ENCODE measurements at places on chromosomes 3 and 15.

DNA sequence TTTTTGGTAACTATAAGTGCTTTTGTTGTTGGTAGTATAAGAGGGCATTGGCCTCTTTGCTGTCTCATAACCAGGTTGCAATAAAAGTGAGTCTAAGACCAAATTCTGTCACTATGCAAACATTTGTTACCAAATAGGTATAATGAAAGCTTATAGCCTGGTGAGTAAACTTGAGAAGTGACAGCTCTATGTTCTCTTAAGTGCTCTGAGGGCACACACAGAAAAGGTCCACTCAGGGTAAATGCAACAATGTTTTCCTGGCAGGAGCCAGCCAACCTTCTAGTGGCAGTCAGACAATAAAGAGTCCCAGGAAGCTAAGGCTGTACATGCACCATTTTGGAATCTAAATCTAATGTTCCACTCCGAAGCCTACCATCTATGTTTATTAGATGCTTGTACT lies 262.1 kb upstream of the TGFBR2 start:
- no peak for DNase-seq

GRCh38 chr3:191030491-191030890 lies 168.0 kb upstream of the GMNC start:
- DNase-seq = no peak

DNA sequence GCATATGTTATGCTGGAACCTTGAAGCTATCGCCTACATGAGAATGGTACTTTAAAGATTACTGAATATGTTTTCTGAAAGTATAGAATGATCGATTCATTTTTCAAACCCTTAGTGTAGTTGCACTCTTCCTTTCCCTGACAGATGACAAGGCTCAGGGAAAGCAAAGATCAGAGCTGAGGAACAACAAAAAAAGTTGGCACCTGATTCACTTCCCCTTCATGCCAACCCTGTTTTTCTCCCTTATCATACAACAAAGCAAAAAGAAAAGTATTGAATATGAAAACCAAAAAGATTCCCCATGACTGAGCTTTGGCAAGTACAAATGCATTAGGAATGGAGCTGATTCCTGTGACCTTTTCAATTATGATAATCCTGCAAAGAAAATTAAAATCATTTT lies 1012.7 kb downstream of the FHIT start:
- no peak for DNase-seq

DNA sequence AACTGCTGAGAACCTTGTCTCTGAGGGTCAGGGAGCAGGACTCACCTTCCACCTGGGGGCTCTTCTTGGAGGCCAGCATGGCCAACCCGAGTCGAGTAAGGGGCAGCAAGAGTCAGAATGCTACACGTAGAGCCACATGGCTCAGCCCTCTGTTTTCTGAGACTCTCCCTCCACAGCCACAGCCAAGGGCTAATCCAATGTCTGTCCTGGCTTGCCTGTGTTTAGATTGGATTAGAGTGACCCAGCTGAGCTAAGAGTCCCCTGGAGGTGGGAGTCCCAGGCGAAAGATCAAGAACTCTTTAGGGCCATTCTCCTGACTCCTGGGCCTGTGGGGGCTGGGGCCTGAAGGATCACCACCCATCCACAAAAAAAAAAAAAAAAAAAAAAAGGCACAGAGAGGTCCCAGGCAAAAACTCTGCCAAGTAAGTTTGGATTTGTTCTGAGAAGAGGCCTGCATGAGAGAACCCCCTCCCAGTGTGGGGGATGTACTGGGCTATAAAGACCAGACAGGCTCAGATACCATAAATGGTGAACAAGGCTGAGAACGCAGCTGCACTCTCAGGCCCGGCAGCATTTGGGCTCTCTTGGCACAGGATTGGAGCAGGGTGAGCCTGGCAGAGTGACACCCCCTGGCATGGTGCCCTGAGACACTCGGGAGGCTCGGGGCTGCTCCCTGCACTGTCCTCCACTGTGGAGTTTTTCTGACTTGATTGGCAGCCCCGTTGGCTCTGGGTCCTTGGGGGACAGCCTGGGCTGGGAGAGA lies 88.0 kb upstream of the OSBPL11 start:
- DNase-seq = no peak

GRCh38 chr3:33438881-33439545 lies 1.2 kb downstream of the UBP1 start:
- DNase-seq = no peak

DNA sequence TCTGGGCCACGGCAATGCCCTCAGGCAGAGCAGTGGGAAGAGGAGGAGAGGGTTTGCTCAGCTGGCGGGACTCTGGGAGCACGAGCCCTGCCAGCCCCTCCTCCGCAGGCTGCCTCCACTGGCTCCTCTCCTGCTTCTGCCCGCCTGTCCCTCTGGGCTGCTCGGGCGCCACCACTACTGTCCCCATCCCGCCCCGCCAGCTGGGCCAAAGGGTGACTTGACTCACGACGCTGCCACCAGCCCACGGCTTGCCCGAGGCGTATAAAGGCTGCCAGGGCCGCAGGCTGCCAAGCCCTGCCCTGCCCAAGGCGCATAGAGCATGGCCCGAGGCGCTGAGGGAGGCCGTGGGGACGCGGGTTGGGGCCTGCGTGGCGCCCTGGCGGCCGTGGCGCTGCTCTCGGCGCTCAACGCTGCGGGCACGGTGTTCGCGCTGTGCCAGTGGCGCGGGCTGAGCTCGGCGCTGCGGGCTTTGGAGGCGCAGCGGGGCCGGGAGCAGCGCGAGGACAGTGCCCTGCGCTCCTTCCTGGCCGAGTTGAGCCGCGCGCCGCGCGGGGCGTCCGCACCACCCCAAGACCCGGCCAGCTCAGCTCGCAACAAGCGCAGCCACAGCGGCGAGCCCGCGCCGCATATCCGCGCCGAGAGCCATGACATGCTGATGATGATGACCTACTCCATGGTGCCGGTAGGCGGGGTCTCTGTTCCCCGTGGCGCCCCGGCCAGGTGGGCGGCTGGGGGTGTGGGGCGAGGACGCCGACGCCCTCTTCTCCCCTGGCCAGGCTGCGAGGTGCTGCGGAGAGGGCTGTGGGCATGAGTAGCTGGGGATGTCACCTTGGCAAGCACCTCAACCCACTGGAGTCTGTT lies at the start of gene GLDN:
TSS of gene GLDN (plus strand) at position 290 of the 861 bp plus-strand sequence. CDS start at position 320, 30 bp downstream.
- DNase-seq = no peak

DNA sequence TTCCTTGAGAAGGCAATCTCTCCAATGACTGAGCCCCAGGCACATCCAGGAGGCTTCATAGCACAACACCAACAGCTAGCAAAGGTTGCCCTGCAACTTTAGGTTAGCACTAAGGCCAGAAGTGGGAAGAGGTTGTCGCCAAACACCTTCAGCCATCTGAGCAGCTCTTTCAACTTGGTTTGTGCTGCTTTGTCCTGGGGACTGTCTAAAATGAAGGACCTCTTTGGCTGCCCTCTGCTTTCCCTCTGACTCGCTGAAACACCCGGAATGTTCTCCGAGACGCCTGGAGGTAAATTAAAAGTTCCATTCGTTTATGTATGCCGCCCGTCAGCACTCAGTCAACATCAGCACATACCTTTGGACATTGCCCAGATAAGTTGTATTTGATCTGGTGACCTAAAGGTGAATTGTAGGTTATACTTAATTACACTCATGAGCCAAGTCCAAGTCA lies 121.2 kb upstream of the NR2F2 start:
- no peak for DNase-seq

GRCh38 chr3:16298891-16299290 lies 33.9 kb downstream of the OXNAD1 start:
- no peak for DNase-seq

GRCh38 chr15:89105147-89105546 lies 16.9 kb downstream of the ABHD2 start:
- no peak for DNase-seq

GRCh38 chr15:80567721-80568157 lies 127.4 kb upstream of the ABHD17C start:
- DNase-seq = no peak

DNA sequence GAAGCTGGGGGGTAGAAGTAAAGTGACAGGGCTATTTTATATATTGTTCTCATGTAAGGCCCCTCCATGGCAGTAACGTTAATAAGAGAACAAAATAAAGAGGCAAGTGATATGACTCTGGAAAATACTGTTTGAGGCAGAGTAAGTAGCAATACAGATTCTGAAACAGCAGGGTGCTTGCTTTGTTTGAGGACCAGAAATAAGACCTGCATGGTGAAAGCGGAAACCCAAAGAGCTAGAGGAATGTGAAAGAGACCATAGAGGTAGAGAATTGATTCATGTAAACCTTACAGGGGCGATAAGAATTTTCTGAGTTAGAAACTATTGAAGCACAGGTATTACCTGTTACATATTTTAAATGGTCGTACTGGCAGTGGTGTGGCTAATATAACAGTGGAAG lies 1517.1 kb downstream of the SI start:
- DNase-seq = no peak

DNA sequence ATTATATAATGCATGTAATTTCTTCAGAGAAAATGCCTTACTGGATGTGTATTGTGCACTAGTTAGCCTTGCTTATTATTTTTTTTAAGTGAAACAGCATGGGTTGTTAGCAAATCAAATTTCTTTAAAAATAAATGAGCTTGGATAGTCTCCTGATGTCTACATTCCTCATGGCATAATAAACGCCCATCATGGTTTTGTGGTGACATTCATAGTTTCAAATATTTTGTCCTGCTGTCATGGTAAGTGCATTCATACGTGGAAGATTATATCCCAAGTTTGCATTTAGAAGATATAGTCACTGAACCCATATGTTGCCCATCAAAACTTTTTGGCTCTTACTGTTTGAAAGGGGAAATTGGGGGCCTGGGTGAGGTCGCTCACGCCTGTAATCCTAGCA lies 130.7 kb downstream of the ALCAM start:
- no peak for DNase-seq

DNA sequence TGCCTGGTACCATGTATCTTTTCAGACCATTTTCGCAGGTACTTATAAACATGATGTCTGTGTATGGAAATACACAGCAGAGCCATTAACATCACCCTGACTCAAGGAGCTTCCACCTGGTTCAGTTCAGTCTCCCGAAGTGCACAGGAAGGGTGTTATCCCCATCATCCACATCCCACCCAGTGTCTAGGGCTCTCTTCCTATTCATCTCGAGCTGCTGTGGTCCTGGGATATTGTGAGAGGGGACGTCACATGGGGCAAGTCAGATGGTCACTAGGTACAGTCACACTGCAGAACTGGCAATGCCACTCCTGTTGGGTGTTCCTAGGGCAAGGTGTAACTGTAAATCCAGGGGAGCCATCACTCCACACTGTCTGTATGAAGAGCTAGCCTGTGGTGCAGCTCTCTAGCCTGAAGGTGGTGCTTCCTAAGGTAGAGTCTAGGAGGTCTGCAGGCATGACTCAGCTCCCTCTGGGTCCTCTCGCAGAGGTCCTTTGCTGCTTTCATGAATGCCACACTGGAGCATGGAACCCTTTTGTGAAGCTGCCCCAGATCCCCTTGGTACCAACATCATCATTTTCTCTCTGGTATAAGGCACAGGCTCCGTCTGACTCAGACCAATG lies 13.9 kb downstream of the ISLR2 start:
- no peak for DNase-seq

- no peak for DNase-seq
These were observed 43.2 kb downstream of the ARHGEF3 start for GRCh38 chr3:56758539-56758981.

DNA sequence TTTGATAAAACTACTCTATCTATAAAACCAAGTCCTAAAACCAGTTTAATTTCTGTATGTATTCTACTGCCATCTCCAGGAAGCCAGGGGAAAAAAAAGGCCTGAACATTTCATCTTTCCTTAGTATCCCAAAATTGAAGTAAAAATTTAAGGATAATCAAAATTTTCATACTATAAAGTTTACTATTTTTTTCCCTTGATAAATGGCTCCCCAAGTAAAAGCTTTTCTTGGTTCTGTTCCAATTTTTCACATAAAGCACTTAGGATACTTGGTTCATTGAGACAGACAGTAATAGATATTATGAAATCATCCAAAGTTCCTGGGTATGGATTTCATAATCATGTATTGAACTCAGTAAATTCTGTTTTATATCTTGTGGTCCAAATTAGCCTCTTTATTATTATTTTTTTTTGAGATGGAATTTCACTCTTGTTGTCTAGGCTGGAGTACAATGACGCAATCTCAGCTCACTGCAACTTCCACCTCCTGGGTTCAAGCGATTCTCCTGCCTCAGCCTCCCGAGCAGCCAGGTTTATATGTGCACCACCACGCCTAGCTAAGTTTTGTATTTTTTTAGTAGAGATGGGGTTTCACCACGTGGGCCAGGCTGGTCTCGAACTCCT lies 34.5 kb downstream of the ICE2 start:
- DNase-seq = no peak

DNA sequence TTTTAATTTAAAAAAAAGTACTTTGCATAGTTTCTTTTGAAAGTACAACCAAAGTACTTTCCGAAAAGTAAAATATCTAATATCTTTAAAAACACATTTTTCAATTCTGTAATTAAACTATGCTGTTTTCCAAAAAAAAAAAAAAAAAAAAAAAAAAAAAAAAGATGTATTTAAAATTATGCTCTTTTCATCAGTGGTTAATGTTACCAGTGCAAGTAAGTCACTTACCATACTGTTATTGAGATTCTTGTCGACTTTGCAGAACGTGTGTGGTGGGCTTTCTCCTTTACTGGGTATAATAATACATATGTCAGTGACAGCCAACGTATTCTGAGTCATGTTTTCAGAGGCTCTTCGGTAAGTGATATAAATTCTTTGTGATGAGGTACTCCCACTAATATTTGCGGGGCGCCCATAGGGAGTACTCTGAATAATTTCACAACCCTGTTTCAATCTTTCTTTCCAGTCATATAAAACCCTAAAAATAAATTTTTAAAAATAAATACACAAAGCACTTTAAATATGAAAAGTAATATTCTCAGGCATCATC lies 39.9 kb downstream of the DENND4A start:
- DNase-seq = no peak

DNA sequence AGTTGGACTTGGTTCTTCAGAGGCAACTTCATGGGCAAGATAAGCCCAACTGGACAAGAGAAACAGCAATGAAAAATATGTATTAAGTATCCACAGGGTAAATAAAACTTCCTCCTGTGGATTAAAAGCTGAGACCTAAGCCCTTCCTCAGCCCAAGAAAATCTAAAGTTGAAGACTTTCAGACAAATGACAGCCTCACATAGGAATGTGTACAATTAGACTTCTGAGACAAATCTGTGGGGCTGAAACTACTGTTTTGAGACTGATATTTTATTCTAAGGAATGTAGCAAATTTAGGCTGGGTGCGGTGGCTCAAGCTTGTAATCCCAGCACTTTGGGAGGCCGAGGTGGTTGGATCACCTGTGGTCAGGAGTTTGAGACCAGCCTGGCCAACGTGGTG lies 74.2 kb upstream of the IL12A start:
- DNase-seq = no peak

DNA sequence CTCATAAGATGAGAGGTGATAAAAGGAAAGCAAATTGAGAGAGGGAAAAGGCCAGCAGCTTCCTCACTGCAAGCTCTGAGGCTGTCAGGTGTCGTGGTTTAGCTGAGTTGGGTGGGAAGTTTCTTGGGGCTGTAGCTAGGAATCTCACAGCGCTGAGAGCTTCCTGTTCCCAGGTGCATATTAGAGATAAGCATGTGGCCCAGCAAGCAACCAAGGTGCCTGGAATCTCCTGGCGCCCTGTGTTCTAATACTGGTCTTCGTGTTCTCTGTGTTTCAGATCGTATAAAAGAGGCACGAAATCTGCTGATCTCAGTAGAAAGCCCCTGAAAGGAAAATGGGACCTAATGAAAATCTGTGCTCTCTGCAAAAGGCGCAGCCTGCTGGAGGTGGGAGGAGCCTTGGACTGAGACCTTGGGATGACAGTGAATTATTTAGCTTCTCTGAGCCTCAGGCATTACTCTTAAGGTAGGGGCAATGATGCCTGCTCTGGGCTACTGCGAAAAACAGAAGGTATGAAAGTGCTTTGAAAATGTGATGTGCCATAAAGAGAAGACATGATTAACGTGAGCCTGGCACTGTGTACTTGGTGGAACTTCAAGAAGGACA lies 499.9 kb downstream of the TBL1XR1 start:
- no peak for DNase-seq

Measured in activated effector memory CD4-positive, alpha-beta T cell treated with Interleukin-2 at 50 U/mL for 16 hours (primary cell).